ENCODE measurements at places on chromosomes 16 and 17.

DNA sequence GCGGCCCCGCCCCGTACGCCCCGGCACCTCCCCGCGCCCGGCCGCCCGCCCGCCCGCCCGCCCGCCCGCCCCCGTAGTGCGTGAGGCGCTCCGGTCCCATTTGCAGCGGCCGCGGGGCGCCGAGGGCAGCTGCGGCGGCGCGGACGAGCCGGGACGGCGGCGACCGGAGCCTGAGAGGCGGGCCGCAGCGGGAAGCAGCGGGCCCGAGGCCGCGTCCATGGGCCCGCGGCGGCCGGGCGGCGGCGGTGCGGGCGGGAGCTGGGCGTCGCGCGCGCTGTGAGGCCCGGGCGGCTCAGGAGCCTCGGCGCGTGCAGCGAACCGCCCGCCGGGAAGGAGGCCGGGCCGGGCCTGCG, at the start of gene MPRIP:
MPRIP (plus strand) TSS at position 74 of the 353 bp plus-strand sequence. CDS start 392 bp downstream, outside the sequence.
- H3K4me1 ChIP-seq, result peaks cover 28% of the 10 kb centered on the region
- no peaks in the 10 kb centered on the region for H3K27me3 ChIP-seq

- H3K4me3 ChIP-seq, result no peak overlapping the region
- no peak for DNase-seq
- H3K27me3 ChIP-seq, result no peaks in the 10 kb centered on the region
- no peaks in the 10 kb centered on the region for H3K4me1 ChIP-seq
Measured at GRCh38 chr17:7147772-7148171, 31.4 kb downstream of the ASGR1 start.

- DNase-seq, result no peak
- no peaks in the 10 kb centered on the region for H3K27me3 ChIP-seq
- H3K36me3 ChIP-seq, result no peaks in the 10 kb centered on the region
Measured at GRCh38 chr17:19705771-19706770, 10.3 kb downstream of the SLC47A2 start.

- H3K4me3 ChIP-seq, result no peak overlapping the region
- no peaks in the 10 kb centered on the region for H3K4me1 ChIP-seq
- H3K36me3 ChIP-seq, result peaks cover 59% of the 10 kb centered on the region
- H3K27ac ChIP-seq, result no peak overlapping the region
- no peak for DNase-seq
Measured at GRCh38 chr16:1745900-1746692, 25.2 kb downstream of the NME3 start.

DNA sequence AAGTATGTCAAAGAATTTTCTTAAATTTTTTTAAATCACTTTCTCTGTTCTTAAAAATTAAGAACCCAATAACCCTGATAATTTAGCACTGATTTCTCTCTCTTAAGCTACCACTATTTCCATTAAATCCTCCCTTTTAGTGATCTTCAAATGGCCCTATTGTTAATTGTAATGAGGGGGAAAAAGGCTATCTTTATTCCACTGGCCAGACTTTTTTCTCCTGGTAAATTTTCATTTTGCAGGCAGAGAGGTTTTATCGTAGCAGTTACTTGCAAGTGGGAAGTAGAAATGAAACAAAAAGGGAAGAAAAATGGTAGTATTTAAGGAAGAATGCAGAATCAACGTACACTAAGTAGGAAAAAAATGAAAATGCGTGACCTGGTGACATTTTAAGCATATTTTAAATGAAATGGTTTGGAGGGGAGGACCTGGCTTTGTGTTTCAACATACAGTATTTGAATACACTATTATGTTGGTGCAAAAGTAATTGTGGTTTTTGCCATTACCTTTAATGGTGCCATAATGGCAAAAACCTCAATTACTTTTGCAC, 224.9 kb downstream of the TANC2 start:
- H3K36me3 ChIP-seq, result no peaks in the 10 kb centered on the region
- H3K27ac ChIP-seq, result no peak overlapping the region
- DNase-seq, result no peak
- H3K27me3 ChIP-seq, result no peaks in the 10 kb centered on the region
- H3K4me1 ChIP-seq, result no peaks in the 10 kb centered on the region
- no peak overlapping the region for H3K4me3 ChIP-seq
